ENCODE measurements at places on chromosomes 4 and X.

- no peak for DNase-seq
Measured at GRCh38 chrX:1592470-1593142, 1.2 kb downstream of the AKAP17A start.

- no peak for DNase-seq
Measured at GRCh38 chrX:109184506-109185139, 297.3 kb downstream of the GUCY2F start.

- no peak for DNase-seq
Measured at GRCh38 chr4:179595671-179596410, 2153.6 kb upstream of the AGA start.

- no peak for DNase-seq
Measured at GRCh38 chr4:123674762-123675465, 278.3 kb downstream of the SPRY1 start.

DNA sequence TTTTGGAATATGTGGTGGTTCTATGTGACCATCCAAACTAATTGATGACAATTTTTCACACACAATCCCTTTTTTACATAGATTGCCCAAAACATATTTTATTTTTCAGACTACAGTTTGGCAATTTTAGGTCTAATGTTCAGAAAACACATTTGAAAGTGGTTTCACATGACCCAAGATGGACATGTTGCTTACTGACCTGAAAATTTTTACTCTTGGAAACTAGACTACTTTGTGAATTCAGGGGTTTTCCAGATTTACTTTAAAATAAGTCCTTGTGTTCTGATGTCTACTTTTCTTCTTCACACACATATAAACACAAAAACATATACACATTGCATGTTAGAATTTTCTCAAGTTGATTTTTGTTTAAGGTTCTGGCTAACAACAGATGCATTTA, 79.5 kb downstream of the HMGB2 start:
- no peak for DNase-seq

DNA sequence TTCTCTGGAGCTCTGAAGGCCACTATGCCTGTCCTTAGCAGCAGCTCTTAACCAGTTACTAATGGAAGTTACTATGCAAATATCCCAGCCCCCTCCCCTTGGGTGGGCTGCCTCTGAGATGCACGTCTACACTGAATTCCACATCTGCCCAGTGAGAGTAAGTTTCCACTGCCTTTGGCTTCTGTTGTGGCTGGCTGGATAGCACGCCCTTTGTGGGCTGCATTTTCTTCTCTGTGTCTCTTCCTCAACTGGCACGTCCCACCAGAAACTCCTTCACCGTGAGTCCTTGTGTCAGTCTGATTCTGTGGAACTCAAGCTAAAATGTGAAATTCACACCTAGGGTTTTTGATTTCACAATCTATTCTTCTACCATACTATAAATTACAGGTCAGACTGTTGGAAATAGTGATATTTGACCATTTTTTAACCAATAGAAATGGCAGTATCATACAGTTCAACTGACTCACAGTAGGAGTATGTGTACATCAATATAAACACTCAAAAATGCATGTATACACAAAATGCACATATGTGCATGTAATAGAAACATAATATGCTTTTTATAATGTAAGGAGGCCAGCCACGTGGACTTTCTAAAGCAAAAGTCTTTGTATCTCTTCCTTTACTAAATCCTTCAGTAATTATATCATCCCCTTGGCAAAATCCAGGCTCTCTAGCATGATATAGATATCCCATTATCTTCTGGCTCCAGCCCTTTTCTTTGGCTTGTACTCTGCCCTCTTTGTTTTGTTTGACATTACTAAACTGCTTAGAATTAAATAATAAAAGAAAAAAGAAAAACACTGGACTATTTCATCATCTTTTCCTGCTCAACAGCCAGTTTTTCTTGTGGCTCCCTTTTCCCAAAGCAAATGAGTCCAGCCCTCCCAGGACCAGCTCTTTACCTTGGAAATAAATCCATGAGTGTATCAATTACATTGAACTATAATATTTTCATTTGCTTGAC, 33.2 kb upstream of the LDB2 start:
- no peak for DNase-seq

DNA sequence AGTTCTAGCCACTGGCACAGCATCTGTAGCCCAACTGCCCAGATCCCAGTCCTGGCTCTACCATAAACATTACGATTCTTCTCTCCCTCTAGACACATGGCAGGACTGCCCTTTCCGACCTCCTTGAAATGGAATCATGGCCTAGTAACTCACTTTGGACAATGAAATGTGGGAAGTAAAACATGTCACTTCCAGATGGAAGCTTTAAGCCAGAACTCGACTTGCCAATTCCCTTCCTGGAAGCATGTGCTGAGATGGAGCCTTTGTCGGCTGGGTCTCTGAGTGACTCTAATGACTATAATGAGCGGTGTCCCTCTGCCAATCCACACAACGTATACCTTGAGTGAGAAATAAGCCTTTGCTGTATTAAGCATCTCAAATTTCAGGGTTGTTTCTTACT, 34.7 kb downstream of the SH3RF1 start:
- no peak for DNase-seq

DNA sequence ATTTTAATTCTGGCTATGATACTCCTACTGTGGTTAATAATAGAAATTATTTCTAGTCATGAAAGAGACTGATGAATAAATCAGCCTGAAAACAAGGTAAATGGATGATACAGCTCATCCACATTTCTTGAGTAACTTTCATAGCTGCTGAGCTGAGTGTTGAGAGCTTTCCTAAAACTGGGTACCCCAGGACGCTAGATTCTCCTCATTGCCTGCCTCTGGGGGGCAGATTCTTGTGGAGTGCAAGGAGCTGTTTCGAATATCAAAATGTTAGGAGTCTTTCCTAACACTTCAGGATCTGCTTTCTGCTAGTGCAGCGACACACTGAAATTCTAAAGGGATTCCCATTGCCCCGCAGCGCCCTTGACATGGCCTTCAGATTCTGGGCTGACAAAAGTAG, 2.1 kb downstream of the MND1 start:
- DNase-seq, result no peak

DNA sequence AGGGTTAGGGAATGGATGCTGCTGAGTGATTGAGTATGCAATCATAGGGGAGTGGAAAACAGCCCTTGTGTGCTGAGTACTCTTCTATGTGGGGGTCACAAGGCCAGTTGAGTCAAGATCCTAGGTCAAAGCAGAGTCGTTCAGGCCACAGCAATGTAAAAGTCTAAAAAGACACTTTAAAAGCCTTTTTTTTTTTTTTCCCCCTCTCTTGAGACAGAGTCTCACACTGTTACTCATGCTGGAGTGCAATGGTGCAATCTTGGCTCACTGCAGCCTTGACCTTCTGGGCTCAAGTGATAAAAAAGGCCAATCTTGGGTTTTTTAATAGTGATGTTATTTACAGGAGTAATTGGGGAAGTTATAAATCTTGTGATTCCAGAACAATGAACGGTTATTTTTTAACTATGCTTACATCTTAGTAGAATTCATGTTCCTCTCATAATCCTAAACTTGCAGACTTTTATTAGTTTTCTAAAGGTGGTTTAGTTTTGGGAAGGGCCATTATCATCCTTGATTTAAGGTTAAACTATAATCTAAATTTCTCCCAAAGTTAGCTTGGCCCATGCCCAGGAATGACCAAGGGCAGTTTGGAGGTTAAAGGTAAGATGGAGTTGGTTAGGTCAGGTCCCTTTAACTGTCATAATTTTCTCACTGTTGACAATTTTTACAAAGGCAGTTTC, 82.2 kb upstream of the BMP2K start:
- DNase-seq, result no peak

- no peak for DNase-seq
Measured at GRCh38 chrX:107442914-107443527, 6.4 kb upstream of the FRMPD3 start.

DNA sequence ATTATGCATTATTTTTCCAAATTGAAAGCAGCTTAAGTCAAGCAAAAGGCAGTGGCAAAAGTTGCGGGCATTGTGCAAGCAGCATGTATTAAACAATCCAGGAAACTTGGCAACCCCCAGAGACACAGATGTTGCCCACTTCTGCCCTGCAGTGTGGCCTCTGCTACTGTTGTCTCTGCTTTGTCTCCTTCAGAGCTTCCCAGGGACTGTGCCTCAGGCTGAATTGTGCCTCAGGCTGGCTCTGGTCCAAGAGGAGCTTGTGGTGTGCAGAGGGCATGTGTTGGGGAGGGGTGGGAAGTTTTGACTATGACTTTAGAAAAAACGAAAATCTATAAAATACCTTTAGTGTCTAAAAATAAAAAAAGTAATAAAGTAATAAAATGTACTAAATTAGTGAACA, 201.4 kb downstream of the CCSER1 start:
- DNase-seq, result no peak

DNA sequence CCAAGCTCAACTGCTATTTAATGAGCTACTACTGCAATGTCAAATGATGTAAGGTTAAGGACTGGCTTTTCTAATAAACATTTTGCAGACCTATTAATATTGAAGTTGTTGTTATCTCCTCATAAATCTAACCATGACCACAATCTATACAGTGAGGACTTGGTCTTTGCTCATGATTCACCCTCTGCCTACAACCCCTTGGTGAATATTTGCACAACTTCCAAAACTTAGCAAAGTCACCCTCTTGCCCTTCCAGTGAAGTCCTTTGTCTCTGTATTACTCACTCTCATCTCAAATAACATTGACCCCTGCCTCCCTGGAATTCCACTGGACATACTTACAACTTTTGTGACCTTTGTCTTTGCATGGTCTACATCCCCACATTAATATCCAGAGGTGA, 204.5 kb downstream of the KCNIP4 start:
- no peak for DNase-seq

DNA sequence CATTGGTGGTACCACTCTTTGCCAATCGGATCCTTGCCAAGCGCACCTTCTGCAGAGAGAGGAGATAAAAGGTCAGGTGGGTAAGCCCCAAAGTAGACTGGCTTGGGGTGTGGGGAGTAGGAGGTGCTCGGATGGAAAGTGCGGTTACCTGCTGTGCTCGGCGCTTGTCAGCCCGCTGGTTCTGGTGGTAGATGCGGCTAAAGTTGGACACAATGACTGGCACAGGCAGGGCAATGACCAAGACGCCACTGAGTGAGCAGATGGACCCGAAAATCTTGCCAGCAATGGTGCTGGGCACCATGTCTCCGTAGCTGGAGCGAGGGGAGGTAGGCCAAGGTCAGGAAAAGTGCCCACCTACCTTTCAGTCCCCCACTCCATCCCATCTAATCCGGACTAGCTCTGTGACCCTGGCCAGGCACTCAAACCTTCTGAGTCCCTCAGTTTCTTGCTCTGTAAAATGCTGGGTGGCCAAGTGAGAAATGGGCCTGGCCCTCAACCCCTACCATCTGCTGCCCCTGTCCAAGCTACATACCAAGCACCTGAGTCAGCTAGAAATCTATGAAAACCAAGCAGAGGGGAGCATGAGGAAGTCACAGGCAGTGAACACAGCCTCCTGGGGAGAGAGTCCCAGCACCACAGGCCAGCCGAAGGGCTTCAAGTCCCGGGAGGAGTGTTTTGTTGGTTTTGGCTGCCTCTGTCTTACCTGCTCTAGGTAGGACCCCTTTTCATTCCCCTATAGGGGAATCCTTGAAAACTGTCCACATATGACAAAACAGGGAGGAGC, 4.7 kb downstream of the KCND1 start:
- DNase-seq, result no peak

DNA sequence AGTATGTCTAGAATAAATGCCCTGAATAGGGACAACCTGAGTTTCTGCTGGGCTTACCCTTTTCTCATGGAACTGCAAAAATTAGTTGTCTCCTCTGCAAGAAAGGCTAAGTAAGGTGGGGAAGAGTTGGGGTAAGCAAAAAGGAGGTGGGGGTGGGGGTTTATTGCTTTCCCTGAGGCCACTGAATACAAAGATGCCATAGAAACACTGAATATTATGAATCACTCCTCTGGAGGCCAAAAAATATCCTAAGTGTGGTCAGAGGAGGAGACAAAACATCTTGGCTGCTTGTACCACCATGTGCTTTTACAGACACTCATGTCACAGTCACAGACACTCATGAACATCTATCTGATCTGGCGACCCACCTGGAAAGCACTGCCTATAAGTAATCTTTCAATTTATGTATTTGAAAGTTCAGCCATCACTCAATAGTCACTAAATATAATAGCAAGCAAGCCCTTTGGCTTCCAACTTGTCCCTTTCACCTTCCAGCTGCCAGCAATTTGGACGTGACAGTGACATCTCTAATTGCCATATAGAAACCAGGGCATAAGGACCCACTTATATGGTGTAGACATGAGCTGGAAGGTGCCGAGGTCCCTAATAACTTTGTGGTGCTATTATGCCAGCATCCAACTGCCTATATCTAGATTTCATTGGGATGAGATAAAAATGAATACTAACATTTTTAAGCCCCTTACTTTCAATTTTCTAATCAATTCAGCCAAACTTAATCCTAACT, 122.7 kb upstream of the CBR4 start:
- DNase-seq, result no peak

GRCh38 chrX:118727686-118728339, 407 bp downstream of the IL13RA1 start:
- DNase-seq, result no peak

DNA sequence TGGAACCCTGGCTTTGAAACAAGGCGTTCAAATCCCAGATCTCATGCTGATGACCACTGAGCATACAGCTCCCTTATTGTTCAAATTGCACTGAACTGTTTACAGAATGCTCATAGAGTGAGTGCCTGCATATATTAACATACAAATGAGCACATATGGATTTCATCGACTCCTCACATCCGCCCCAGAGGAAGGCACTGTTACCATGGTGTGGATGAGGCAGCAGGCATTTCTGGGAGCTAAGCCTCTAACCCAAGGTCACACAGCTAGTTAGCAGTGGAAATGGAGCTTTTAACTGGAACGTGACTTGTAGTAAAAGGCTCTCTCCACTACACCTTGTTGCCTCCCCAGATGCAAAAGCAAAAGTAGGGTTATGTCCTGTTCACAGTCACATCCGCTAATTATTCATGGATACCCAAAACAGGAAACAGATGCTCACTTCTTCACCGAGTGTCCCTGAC, 289.7 kb downstream of the STK32B start:
- DNase-seq, result no peak

GRCh38 chrX:40734971-40735324, 394 bp downstream of the MED14 start:
- DNase-seq, result no peak

DNA sequence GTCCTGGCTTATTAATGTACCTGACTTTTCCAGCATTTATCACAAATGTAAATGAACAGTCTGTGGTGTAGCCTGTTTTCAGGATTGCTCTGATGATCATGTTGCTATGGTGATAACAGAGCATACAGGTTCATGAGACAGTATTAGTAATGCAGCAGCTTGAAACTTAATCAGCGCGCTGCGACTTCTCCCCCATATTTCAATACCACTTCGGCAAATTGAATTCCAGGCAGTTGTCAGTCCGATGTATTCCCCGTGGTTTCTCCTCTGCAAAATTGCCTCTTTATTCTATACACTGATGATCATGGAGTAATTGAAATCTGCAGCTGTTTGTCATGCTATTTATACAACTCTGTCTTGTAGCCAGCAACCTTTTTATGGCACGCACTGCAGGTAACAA, 239.3 kb downstream of the C4orf33 start:
- no peak for DNase-seq
